Ovary (tissue), 10 donors: ENCODE measurements at places on chromosomes 1 and 21.

GRCh38 chr1:151165281-151165737, 393 bp downstream of the LYSMD1 start:
- H3K4me3 ChIP-seq: peak overlapping the region; percentile 64
- no peaks in the 10 kb centered on the region for H3K27me3 ChIP-seq
- H3K36me3 ChIP-seq: no peaks in the 10 kb centered on the region
- peaks cover 7% of the 10 kb centered on the region for H3K4me1 ChIP-seq

GRCh38 chr1:30750731-30751291, 6.8 kb downstream of the LAPTM5 start:
- H3K4me3 ChIP-seq: no peak overlapping the region
- DNase-seq: no peak

GRCh38 chr1:63888984-63889383, 115.2 kb downstream of the ROR1 start:
- H3K4me3 ChIP-seq: no peak overlapping the region
- H3K4me1 ChIP-seq: no peaks in the 10 kb centered on the region
- DNase-seq: no peak
- H3K36me3 ChIP-seq: no peaks in the 10 kb centered on the region
- H3K27ac ChIP-seq: no peak overlapping the region

GRCh38 chr1:165439330-165439729, 5.6 kb downstream of the RXRG start:
- H3K36me3 ChIP-seq: no peaks in the 10 kb centered on the region
- no peak overlapping the region for H3K27ac ChIP-seq
- no peaks in the 10 kb centered on the region for H3K27me3 ChIP-seq
- DNase-seq: no peak
- H3K4me3 ChIP-seq: no peak overlapping the region

- no peak overlapping the region for H3K4me3 ChIP-seq
- DNase-seq: no peak
- no peak overlapping the region for H3K27ac ChIP-seq
- H3K27me3 ChIP-seq: no peaks in the 10 kb centered on the region
- no peaks in the 10 kb centered on the region for H3K36me3 ChIP-seq
- H3K4me1 ChIP-seq: no peaks in the 10 kb centered on the region
These were observed 26.6 kb downstream of the PAFAH2 start for GRCh38 chr1:25971066-25971810.

DNA sequence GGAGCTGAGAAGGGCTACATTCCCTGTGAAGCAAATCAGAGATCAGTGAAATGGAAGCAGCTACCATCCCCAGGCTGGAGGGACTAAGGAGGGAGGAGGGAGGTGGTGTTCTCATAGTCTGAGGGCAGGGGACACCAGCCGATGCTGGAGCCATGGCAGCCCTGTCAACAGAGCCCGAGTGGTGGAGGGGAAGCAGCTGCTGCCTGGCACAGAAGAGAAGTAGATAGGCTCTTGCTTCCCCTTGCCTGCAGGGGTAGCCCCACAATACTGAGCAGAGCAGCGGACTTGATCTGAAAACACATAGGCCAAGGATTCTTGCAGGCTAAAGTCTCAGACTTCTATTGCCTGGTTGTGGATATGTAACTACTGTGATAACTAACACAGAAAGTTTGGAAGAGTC, 255.1 kb downstream of the FGGY start:
- no peaks in the 10 kb centered on the region for H3K36me3 ChIP-seq
- no peak overlapping the region for H3K4me3 ChIP-seq
- H3K27ac ChIP-seq: no peak overlapping the region
- DNase-seq: no peak
- H3K27me3 ChIP-seq: no peaks in the 10 kb centered on the region
- peaks cover 2% of the 10 kb centered on the region for H3K4me1 ChIP-seq

GRCh38 chr1:37423810-37424209, 50.6 kb upstream of the ZC3H12A start:
- DNase-seq: no peak
- no peak overlapping the region for H3K27ac ChIP-seq
- H3K4me3 ChIP-seq: no peak overlapping the region
- H3K27me3 ChIP-seq: no peaks in the 10 kb centered on the region
- H3K4me1 ChIP-seq: no peaks in the 10 kb centered on the region

- DNase-seq: no peak
- H3K4me3 ChIP-seq: no peak overlapping the region
- no peak overlapping the region for H3K27ac ChIP-seq
- H3K27me3 ChIP-seq: no peaks in the 10 kb centered on the region
These were observed 56.1 kb upstream of the F3 start for GRCh38 chr1:94597701-94598100.

GRCh38 chr1:234661317-234661928, 51.4 kb upstream of the IRF2BP2 start:
- no peak for DNase-seq
- H3K27ac ChIP-seq: no peak overlapping the region
- H3K36me3 ChIP-seq: no peaks in the 10 kb centered on the region

DNA sequence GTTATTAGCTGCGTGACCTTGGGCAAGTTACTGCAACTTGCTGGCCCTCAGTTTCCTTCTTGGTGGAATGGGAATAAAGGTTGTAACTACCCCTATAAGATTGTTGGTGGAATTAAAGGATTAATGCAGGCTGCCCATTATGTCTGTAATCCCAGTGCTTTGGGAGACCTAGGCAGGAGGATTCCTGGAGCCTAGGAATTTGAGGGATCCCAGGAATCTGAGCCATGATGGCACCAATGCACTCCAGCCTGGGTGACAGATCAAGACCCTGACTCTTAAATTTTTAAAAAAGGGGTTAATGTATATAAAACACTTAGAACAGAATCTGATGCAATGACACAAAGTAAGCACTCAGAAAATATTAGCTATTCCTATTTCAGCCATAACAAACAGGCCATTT, 67.3 kb downstream of the PTGER3 start:
- H3K27ac ChIP-seq: no peak overlapping the region
- no peak for DNase-seq
- H3K4me3 ChIP-seq: no peak overlapping the region
- no peaks in the 10 kb centered on the region for H3K36me3 ChIP-seq

- no peaks in the 10 kb centered on the region for H3K36me3 ChIP-seq
- H3K27me3 ChIP-seq: no peaks in the 10 kb centered on the region
- peaks cover 2% of the 10 kb centered on the region for H3K4me1 ChIP-seq
- no peak overlapping the region for H3K27ac ChIP-seq
- DNase-seq: peak; percentile 28
- no peak overlapping the region for H3K4me3 ChIP-seq
These were observed 90.1 kb downstream of the TENT5C start for GRCh38 chr1:117695796-117696490.
